ENCODE measurements at places on chromosomes 16 and 17. TPM values are rescaled to one million over a fixed set of nuclear protein-coding genes. Genes with fewer than 3 reads are reported as not detected.

The KRTAP9-2 gene
- not detected for total RNA-seq

The CHAD gene
- not detected for total RNA-seq

The TNFRSF17 gene
- total RNA-seq = not detected

The CEP295NL gene
- 0.81 TPM for total RNA-seq

DNA sequence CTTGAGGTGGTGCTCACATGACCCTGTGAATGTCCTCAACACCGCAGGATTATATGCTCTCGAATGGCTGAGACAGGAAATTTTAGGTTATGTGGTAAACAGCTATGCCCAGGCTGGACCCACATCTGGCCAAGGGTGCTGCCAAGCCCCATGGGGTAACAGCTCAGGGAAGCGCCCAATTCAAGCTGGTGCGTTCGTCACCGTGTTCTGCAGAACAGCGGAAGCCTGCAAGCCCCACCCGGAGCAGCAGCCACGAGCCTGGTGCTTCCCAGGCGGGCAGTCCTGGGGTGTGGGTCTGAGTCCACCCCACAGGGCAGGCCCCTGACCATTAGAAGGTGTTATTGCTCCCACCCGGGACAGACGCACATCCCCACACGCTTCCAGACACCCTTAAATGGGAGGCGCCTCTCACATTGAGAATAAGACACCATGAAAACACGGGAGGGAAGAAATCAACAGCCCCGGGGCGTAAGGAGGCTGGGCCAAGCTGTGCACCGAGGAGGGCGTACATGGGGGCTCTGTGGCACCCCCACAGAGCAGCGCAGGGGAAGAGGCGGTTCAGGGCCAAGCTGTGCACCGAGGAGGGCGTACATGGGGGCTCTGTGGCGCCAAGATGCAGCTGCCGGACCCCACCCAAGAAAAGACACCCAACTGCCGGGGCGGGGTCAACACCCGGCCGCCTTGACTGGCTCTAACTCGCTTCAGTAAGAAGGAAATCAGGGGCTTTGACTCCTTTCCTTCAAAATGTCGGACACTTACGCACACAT is 2.9 kb upstream of the CYBA start:
- DNase-seq = no peak

GRCh38 chr17:40419559-40420331 is 2.0 kb upstream of the TOP2A start:
- DNase-seq = no peak

DNA sequence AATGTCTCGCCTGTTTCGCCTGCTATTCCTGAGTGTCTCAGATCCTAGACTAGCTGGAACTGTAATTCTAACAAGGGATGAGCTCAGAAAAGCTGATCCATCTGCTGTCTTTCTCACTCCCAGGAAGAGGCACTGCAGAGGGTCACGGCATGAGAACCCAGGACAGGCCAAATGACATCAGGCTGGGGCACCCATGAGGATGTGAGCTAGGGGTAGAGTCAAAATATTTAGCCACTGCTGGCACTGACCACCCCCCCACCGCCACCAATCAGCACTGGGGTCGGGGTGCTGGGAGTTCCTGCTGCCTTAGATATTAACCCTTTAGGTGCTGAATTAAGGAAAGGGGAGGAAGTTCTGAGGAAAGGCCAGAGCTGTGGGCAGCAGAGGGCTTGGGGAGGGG is 112.4 kb downstream of the IRX3 start:
- DNase-seq = no peak

DNA sequence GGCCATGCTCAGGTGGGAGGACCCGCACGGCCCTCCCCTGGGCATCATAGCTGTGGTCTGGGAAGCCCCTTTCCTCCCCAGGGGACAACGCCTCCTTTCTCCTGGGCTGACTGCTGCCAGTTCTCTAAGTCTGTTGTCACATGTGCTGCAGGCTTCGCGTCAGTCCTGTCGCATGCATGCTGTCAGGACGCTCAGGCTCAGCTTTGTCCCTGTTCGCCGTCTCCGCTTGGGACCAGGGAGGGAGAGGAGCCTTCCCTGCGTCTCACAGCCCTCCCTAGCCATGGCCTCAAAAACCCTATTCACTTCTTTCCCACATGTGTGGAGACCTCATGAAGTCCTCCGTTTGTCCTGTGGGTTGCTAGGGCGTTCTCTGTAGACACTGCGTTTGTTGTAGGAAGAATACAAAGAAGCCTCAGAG is 21.4 kb downstream of the LDHD start:
- no peak for DNase-seq

GRCh38 chr16:19882186-19882585 is 2.5 kb downstream of the GPRC5B start:
- no peak for DNase-seq

- DNase-seq = no peak
These were observed 22.0 kb upstream of the CHMP6 start for GRCh38 chr17:80969674-80970043.

Measured in A172 (cell line).